ENCODE measurements at places on chromosomes 6 and 20.

- no peak for DNase-seq
Observed at GRCh38 chr20:58634059-58634458, 17.0 kb upstream of the STX16 start.

DNA sequence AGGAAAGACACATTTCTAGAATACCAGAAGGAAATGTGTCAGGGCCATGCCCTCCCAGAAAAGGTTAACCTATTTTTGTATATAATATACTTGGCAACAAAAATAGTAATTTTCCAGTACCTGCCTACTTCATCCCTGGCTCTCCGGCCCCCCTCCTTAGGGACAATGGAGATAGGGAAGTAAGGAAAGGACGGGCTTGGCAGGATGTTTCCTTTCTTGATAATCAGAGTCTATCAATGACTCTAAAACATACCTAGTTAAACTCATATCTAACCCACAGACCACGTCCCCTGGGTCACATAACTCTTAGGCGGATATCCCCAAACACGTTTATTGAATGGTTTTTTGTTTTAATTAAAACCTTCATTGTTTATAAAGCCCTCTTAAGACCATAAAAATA is 11.8 kb downstream of the UQCC2 start:
- no peak for DNase-seq

DNA sequence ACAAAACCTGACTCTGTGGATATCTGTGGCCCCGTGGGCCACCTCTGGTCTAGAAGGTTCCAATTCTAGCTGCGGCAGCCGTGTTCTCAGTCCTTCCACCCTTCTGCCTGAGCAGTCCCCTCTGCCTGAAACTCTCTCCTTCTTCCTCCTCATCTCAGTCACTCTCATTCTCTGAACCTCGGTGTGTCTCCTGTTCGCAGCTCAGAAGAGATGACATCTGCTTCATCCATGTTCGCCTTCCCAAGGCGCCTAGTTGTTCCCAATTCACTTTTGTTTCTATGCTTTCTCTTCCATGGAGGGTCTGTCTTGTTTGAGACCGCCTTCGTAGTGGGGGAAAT is 95.5 kb downstream of the CEBPB start:
- DNase-seq, result no peak

- no peak for DNase-seq
Observed at GRCh38 chr20:57237585-57237953, 28.9 kb downstream of the BMP7 start.

DNA sequence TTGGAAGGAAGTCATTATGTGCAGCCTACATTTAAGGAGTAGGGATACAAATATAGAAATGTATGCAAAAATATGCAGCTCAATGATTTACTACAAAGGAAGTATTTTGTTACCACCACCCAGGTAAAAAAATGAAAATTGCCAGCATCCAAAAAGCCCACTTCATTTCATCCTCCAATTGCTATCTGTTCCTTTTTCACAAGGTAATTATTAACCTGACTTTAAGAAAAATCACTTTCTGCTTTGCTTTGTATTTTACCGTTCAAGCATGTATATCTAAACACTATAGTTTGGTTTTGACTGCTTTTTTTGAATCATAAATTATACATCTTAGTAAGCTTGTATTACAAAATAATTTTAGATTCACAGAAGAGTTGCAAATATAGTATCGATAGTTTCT is 768.5 kb upstream of the GJE1 start:
- no peak for DNase-seq

GRCh38 chr6:142945446-142946180 is 637 bp upstream of the HIVEP2 start:
- DNase-seq, result peak; percentile 79

DNA sequence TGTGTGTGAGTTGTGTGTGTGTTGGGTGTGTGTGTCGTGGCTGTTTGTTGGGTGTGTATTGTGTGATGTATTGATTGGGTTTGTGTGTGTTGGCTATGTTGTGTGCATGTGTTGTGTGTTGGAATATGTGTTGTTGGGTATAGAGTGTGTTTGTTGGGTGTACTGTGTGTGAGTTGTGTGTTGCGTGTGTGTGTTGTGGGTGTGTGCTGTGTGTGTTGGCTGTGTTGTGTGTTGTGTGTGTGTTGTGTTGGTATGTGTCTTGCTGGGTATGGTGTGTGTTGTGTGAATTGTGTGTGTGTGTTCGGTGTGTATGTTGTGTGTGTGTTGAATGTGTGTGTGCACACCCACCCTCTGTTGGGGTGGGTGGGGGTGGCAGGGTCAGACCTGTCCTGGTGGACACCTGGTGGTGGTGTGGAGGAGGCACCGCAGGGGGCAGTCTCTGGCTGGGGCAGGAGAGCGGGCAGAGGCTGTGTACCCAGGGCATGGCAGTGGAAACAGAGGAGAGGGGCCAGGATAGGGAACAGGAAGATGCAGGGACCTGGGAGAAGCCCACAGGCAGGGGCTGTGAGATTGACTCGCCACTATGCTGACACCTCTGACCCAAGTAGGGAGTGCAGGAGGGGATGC is 25.5 kb upstream of the PXDC1 start:
- DNase-seq, result no peak

- DNase-seq, result no peak
Observed at GRCh38 chr6:118923035-118923434, 11.9 kb downstream of the MCM9 start.

- DNase-seq, result no peak
Observed at GRCh38 chr6:27778625-27779417, 133.4 kb downstream of the OR2B2 start.

GRCh38 chr6:72588155-72588554 is 33.7 kb upstream of the KCNQ5 start:
- DNase-seq, result no peak

- DNase-seq, result no peak
Observed at GRCh38 chr20:63659370-63659769, 1.3 kb downstream of the RTEL1 start.

GRCh38 chr20:48486065-48486464 is 341.7 kb downstream of the PREX1 start:
- DNase-seq, result no peak

DNA sequence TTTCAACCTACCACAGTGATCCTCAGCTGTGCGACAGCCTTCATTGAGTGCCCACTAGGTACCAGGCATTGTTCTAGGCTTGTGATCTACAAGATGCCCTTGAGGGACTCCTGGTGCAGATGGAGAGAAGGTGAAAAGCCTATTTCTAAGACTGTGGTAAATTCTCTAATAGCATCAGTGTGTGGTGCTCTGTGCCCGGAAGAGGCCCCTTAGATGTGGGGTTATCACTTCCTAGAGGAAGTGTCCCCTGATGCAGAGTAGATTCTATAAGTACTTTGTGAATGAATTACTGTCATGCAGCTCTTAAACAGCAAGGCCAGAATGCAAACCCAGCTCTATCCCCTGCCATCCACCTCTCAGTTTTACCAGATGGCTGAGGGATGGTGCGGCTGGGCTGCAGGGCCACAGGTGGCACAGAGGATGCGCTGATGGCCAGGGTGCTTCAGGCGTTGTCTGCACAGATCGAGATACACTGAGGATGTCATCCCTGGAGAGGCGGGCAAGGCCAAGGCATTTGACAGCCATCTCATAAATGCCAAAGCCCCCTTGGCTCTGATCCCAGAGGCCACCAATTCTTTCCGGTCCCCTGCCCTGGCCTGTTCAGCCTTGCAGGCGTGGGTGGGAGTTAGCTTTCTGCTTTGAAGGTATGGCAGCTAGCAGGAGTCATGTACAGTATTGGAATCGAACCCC is 96.7 kb downstream of the TOX2 start:
- no peak for DNase-seq

DNA sequence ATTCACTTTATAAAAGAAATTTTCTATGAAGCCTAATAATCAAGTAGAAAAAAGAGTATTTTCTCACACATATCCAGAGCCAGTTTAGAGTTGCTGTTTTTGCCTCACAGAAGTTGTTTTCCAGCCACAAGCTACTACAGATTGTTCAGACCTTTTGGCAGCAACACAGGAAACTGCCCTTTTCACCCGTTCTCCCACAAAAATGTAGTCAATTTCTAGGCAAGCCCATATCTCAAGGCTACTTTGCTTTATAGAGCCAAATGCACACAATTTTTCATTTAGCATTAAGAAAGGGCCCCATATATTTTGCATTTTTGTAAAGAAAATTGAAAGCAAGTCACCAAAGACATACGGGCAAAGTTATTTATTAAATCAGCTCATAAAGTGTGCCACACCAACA is 49.5 kb downstream of the EPB41L2 start:
- DNase-seq, result no peak

GRCh38 chr20:37473249-37474000 is 47.6 kb upstream of the NNAT start:
- DNase-seq, result no peak

- no peak for DNase-seq
Observed at GRCh38 chr6:85125526-85125925, 324.4 kb upstream of the NT5E start.

GRCh38 chr6:677919-678318 is 15.0 kb downstream of the EXOC2 start:
- no peak for DNase-seq

- DNase-seq, result no peak
Observed at GRCh38 chr6:109512271-109512817, 29.3 kb upstream of the ZBTB24 start.

DNA sequence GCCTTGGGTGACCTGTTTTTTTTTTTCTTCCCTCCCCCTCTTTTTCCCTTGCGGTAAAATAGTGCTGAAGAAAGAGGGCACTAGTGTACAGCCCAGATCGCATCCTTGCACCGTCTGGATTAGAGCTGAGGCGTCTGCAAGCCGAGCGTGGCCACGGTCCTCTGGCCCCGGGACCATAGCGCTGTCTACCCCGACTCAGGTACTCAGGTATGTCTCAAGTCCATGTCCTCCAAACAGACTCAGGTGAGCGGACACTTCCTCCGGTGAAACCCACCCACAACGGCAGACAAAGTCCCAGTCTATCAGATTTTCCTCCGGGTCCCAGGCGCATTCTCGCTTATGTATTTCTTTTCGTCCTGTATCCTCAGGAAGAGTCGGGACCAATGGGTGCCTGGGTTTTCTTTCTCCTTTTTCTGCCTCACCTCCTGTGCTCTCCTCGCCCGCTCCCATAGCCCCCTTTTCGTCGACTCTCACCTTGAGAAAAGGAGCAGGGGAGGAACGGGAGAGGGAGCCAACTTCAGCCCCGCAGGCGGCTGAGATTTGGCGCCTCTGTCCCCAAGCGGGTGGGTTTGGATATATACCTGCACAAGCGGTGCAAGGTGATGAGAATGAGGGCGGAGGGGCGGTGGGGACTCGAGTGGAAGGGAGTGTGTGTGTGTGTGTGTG is 1.1 kb upstream of the GRM1 start:
- DNase-seq, result no peak

DNA sequence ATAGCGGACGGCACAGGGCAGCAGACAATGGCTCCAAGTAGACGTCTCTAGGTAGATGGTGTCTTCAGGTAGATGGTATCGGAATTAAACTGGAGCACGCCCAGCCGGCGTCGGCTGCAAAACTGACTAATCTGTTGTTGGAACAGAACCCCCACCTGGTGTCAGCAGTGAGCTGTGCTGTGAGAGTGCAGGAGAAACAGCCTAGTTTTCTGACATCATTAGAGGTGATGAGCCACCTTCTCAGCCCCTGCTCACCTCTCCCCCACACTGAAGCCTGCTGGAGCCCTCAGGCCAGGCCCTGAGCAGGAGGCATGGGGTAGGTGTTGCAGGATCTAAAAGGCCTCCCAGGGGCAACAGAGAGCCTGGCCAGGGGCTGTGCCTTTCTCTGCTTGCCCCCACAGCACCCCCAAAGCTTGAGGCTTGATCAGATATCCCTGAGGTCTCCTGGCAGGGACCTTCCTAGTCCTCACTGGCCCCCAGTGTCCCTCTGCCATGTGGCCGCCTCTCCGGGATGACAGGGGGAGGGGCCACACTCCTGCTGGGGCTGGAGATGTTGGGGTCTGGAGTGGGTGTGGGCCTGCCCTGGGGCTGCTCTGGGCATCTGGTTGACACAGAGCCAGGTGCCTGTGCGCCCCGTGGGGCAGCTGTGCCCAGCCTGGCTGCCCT is 6.9 kb upstream of the HELZ2 start:
- DNase-seq, result peak; percentile 78

DNA sequence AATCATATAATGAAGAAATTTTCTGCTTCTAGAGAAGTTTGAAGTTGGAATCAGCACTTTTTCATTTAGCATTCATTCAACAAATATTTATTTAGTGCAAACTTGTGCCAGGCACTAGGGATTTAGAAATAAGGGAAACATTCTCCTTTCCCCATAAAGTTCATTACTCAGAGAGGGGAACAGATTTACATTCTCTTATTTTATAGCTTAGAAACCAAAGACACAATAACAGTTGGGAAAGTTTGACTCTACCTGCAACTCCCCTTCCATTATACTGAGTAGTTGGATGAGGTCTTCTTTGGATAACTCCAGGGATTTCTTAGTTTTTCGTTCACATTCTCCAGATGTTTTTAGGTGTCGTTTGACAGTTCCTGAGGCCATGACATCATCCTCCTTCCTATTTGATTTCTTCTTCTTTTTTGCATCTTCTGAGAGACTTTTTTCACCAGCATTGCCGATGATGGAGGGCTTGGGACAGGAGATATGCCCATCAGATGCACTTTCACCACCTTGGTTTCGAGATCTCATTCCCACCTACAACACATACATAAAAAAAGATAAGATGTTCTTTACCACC is 79.1 kb downstream of the FILIP1 start:
- no peak for DNase-seq

Data from GM20000 (cell line).